ENCODE measurements at places on chromosomes 7 and 10. TPM values are rescaled to one million over a fixed set of nuclear protein-coding genes. Genes with fewer than 3 reads are reported as not detected.

DNA sequence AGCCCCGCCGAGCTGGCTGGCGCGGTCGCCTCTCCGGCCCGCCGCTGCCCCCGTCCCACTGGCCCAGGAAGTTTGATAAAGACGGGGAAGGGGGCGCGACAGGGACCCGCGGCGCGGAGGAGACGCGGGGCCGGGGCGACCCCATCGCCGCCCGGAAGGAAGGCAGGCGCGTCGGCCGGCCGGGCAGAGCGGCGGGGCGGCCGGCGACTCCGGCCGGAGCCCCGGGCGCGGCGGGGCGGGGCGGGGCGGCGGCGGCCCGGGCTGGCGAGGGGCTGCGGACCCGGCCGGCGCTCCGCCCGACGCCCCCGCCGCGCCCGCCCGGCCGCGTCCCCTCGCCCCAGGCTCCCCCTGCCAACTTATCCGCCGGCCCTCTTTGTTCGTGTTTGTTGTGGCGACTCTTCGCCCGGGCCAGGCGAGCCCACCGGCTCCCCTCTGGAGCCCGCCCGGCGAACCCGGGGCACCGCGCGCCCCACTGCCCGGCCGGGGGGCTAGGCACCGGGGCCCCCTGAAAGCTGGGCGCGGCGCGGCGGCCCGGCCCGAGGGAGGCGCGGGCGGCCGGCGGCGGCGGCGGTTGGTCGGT, 571 bp downstream of the KDM7A start:
- H3K27ac ChIP-seq: peak overlapping the region; percentile 86
- H3K4me3 ChIP-seq: peak overlapping the region; percentile 73
- H3K27me3 ChIP-seq: peaks cover 6% of the 10 kb centered on the region
- H3K36me3 ChIP-seq: peaks cover 18% of the 10 kb centered on the region
- no peak for DNase-seq

MSMB gene
- not detected for total RNA-seq

- no peaks in the 10 kb centered on the region for H3K4me1 ChIP-seq
- no peak overlapping the region for H3K4me3 ChIP-seq
- H3K36me3 ChIP-seq: peaks cover 63% of the 10 kb centered on the region
These were observed 33.1 kb downstream of the SMC3 start for GRCh38 chr10:110600487-110601101.

DNA sequence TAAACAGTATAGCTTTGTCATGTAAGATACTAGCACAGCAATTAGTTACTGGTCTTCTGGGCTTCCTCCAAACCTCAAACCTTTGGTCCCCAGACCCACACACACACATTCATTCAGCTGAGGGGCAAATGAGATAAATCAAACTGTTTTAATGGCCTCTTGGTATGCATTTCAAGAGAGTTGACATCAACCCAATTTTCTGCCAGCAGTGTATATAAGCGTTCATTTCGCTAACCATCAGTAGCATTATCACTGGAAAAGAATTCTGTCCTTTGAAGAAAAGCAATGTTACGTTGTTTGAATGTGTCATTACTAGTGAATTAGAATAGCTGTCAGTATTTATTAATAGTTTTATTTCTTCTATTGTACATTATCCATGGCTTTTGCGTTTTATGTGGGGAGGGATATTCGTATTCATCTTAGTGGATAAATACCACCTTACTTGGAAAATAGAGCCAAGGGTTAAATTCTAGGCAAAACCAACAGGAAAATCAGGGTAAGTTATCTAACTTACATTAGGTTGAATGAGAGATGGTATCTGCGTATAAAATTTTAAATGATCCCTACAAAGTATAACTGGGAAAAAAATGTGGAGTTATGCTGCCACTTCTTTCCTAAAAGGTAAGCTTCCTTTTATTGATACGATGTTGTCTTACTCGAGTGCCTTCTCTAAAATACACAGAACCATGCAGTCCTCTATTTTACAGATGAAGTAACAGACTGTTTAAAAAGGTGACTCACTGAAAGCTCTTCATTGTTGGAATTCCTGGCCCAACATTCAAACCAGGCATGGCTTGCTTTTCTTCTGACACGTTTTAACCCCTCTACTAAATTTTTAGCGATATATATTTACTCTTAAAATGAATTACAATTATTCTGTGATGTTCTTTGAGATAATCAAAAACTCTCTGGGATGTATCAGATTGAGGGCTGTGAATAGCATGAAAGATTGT, 2.0 kb upstream of the ZMYND11 start:
- H3K27me3 ChIP-seq: peaks cover 7% of the 10 kb centered on the region
- no peaks in the 10 kb centered on the region for H3K36me3 ChIP-seq
- DNase-seq: no peak
- H3K4me3 ChIP-seq: peak overlapping the region; percentile 78

KDM7A gene
- total RNA-seq: 12.5 TPM

GRCh38 chr7:120272701-120273475, at the start of gene KCND2:
Gene KCND2 (plus strand): TSS chr7:120273175.
- H3K36me3 ChIP-seq: no peaks in the 10 kb centered on the region
- H3K4me1 ChIP-seq: peaks cover 11% of the 10 kb centered on the region
- peaks cover 30% of the 10 kb centered on the region for H3K27me3 ChIP-seq
- no peak within 1 kb of the TSS for H3K27ac ChIP-seq
- H3K4me3 ChIP-seq: peak within 1 kb of the TSS; percentile 79

DNA sequence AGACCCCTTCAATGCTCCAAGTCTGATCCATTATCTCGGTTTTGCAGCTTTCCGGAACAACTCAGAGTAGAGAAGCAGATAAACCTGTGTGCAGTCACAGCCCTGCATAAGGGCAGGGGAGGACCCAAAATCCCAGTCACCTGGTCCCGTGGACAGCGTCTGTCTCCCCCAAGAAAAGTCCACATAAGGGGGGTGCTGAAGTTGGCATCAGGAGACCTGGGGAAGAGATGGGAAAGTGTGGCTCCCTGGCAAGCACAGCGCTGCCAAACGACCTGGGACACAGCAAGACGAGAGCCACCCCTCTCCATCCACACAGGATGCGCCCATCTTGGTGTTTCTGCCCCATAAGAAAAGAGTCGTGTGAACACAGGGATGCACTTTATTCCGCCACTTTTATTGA, 27.9 kb downstream of the ASB13 start:
- H3K27ac ChIP-seq: no peak overlapping the region
- H3K4me3 ChIP-seq: no peak overlapping the region
- H3K27me3 ChIP-seq: peaks cover 4% of the 10 kb centered on the region
- no peak for DNase-seq
- peaks cover 3% of the 10 kb centered on the region for H3K36me3 ChIP-seq

DNA sequence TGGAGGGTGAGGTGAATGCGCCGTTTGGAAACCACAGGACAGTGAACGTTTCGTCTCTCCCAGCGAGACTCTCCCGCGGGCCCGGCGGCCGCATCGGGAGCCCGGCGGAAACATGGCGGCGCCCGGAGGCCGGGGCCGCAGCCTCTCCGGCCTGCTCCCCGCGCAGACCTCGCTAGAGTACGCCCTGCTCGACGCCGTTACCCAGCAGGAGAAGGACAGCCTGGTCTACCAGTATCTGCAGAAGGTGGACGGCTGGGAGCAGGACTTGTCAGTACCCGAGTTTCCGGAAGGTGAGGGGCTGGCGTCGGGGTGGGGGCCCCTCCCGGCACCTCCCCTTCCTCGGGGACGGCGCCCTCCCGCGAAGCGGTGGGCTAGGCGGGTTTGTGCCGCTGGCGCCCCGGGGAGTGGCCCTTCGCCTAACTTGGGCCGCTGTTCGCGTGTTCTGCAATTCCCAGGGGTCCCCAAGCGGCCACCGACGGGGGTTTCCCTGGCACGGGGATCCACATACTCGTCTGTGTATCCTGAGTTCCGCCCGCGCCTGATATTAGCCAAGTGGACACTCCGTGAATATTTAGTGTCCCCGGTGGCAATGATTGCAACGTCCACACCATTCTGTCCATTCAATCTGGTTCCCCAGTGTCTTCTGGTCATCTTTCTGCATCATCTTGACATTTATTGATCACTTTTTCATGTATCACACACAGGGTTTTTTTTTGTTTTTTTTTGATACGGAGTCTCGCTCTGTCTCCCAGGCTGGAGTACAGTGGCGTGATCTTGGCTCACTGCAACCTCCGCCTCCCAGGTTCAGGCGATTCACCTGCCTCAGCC, 514 bp downstream of the NHLRC2 start:
- peaks cover 34% of the 10 kb centered on the region for H3K36me3 ChIP-seq
- peak; percentile 38 for DNase-seq
- H3K27me3 ChIP-seq: no peaks in the 10 kb centered on the region
- H3K4me1 ChIP-seq: peaks cover 54% of the 10 kb centered on the region
- H3K27ac ChIP-seq: peak overlapping the region; percentile 95
- H3K4me3 ChIP-seq: peak overlapping the region; percentile 97

DNA sequence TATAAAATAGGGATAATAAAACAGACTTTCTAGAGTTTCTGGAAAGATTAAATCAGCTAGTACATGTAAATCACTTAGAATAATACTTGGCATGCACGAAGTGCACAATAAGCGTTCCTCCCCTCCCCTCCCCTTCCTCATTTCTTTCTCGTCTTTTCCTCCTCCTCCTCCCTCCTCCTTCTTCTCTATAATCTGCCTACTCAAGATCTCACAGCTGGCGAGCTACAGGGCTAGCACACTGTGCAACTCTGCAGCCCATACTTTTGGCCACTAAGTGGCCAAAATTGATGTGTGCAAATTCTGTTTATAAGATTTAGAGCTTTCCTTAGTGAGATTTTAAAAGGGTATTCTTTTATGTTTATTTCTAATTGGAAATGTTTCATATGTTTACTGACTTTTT, 565.3 kb downstream of the PHTF2 start:
- H3K4me1 ChIP-seq: no peaks in the 10 kb centered on the region
- H3K27ac ChIP-seq: no peak overlapping the region
- no peak for DNase-seq
- H3K27me3 ChIP-seq: no peaks in the 10 kb centered on the region

CACNB2 gene
- total RNA-seq: 1.6 TPM

All from activated T-helper 2 cell treated with anti-CD3 and anti-CD28 coated beads, Interferon-gamma antibody, Interleukin-2, Interleukin-4, amounts not matched to agents 10 μg/mL and 5 μg/mL and 100 μg/mL, durations not matched to agents 14 hours and 24 hours and 36 hours (primary cell).